ENCODE measurements at places on chromosomes 16 and 17.

DNA sequence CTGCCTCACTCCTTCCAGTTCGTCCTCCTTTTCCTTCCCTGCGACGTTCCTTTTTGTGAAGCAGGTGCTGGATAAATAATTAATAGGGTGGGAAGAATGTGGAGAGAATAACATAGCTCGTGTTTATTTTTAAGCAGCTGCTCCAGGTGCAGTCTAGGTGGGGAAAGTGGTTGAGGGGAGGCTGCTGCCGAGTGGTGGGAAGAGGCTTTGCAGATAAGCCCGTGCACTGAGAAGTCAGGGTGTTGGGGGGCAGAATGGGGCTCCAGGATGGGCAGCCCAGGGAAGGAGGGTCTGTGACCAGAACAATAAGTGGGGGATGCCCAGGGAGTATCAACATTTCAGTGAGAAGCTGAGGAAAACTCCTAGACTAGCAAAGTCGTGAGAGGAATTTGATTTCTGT is 300.5 kb downstream of the CPPED1 start:
- no peak for DNase-seq

GRCh38 chr16:50178491-50178941 is 25.4 kb downstream of the TENT4B start:
- no peak for DNase-seq

DNA sequence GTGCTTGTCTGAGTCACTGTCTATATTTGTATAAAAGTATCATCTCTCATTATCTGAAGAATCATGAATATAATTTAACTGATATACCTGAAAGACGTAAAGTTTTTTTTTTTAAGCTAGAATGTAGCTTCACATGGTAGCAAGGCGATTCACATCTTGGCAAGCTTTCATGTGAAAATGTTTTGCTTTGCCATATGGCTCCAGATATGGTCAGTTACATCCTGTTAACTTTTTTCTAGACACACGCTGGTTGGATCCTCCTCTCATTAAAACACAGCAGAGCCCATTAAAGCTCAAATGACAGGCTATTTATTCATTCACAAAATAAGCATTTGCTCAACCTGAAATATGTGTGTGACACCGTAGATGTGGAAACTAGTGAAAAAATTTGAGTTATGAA is 412.8 kb downstream of the KIF2B start:
- no peak for DNase-seq

DNA sequence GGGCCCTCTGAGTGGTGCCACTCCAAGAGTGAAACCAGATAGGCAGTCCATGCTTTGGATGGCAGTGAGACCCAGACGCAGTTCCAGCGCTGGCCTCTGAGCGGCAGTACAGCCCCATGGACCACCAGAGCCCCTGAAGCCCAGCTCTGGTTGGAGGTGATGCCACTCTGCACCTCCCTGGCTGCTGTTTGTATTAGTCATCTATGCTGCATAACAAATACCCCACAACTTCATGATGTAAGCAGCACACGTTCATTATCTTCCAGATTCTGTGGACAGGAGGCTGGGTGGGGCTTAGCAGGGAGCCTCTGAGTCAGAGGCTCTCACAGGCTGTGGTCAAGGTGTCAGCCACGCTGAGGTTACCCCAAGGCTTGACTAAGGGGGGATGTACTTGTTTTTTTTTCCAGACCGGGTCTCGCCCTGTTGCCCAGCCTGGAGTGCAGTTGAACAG is 5.1 kb upstream of the NME4 start:
- peak; percentile 88 for DNase-seq

- DNase-seq = no peak
These were observed 15.6 kb downstream of the PDK2 start for GRCh38 chr17:50110591-50111349.

DNA sequence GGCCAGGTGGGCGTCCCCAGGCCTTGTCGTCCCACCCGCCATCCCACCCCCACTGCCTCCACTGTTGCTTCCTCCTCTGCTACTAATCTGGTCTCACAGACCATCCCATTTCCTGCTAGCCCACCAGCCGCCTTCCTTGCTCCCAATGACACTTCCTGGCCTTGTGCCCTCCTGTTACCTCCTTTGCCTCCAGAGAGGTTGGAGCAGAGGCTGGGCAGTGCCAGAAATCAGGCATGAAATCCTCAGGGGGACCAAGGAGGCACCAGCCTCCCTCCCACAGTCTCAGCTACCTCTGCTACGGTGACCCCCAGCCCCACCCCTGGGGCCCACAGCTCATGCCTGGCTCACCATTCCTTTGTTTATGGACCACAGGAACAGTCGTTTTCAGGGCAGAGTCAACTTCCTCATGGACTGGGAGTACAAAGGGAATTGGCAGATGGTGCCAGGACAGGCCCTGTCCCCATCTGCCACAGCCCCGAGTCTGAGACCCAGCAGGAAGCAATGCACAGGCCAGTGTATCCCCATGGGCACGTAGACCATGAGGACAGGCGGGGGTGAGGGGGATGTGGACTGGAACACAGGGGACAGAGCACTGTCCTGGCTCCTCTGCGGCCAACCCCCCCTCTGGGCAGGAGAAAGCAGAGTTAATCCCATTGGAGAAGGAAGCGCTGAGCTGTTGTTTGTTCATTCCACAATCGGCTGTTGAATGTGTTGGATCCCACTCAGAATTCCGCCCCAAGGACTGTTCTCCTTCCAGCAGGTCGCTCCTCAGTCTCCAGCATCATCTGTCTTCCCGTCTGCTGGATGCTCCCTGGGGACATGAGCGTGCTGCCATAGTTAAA is 2.2 kb upstream of the CDH5 start:
- DNase-seq = peak; percentile 54

DNA sequence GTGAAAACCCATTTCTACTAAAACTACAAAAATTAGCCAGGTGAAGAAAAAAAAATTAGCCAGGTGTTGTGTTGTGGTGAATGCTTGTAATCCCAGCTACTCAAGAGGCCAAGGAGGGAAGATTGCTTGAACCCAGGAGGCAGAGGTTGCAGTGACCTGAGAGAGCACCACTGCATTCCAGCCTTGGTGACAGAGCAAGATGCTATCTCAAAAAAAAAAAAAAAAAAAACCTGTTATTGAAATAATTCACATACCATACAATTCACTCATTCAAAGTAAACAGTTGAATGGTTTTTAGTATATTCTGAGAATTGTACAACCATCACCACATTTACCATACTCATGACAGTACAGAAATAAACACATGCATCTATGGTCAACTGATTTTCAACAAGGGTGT is 31.0 kb downstream of the ZNRF1 start:
- DNase-seq = no peak

DNA sequence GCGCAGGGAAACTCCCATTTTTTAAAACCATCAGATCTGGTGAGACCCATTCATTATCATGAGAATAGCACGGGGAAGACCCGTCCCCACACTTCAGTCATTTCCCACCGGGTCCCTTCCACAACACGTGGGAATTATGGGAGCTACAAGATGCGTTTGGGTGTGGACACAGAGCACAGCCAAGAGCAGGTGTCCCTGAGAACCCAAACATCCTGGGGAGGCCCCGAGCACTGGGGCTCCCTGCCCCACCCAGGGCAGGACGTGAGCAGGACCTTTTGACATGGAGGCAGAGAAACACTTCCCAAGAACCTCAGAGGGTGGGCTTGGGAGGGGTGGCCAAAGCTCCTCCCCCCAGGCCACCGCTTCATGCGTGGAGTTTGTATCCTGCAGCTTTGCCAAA is 89.9 kb upstream of the DNAH17 start:
- DNase-seq = no peak

- peak; percentile 50 for DNase-seq
These were observed 17.5 kb downstream of the COG7 start for GRCh38 chr16:23435500-23435899.
